Bronchial epithelial cell (primary cell): ENCODE measurements at places on chromosomes 3 and 15. TPM values are rescaled to one million over a fixed set of nuclear protein-coding genes. Genes with fewer than 3 reads are reported as not detected.

Gene DALRD3
- total RNA-seq: 34.2 and 44.0 TPM in 2 replicates

Gene ARID3B
- total RNA-seq: 3.4 and 4.7 TPM in 2 replicates

Gene EPHB1
- total RNA-seq: under 0.01 TPM in 1 of 2 replicates, not detected in the other

Gene IGSF11
- 0.13 and 1.1 TPM in 2 replicates for total RNA-seq

Gene GPD1L
- 21.3 and 28.9 TPM in 2 replicates for total RNA-seq

Gene PRTG
- under 0.01 TPM in 1 of 2 replicates, not detected in the other for total RNA-seq

Gene NTRK3
- total RNA-seq: not detected in 2 replicates

Gene EHHADH
- total RNA-seq: 1.3 and 2.7 TPM in 2 replicates

Gene FETUB
- total RNA-seq: 0.38 TPM in 1 of 2 replicates, not detected in the other

Gene TEX55
- total RNA-seq: not detected in 2 replicates

Gene SLC41A3
- total RNA-seq: 40.1 and 61.6 TPM in 2 replicates

Gene DNASE1L3
- 2.3 TPM in 1 of 2 replicates, not detected in the other for total RNA-seq

Gene SOX14
- total RNA-seq: not detected in 2 replicates

Gene TRH
- total RNA-seq: not detected in 2 replicates

Gene CCR3
- total RNA-seq: under 0.01 TPM in 1 of 2 replicates, not detected in the other

Gene MYO9A
- total RNA-seq: 29.7 and 41.6 TPM in 2 replicates

Gene A4GNT
- total RNA-seq: not detected in 2 replicates

Gene THRB
- total RNA-seq: 7.6 and 9.0 TPM in 2 replicates

Gene LRRN1
- total RNA-seq: 0.26 TPM in 2 replicates

Gene TERC
- total RNA-seq: 118 and 346 TPM in 2 replicates

Gene TGM5
- total RNA-seq: under 0.01 and 1.8 TPM in 2 replicates

Gene WNT5A
- 3.9 and 11.6 TPM in 2 replicates for total RNA-seq

Gene GOLGA6D
- total RNA-seq: not detected in 2 replicates

Gene RARRES1
- 2.4 TPM in 1 of 2 replicates, not detected in the other for total RNA-seq

Gene ZDHHC23
- total RNA-seq: 1.3 TPM in 2 replicates

Gene BCHE
- total RNA-seq: 0.26 and 0.51 TPM in 2 replicates

Gene TRPM1
- total RNA-seq: under 0.01 and 0.13 TPM in 2 replicates

Gene NR2E3
- 0.26 TPM in 1 of 2 replicates, not detected in the other for total RNA-seq

Gene FBXL2
- 9.1 and 13.4 TPM in 2 replicates for total RNA-seq

Gene GPR87
- total RNA-seq: 56.9 and 64.5 TPM in 2 replicates

Gene ZIC4
- total RNA-seq: not detected in 2 replicates

Gene CCR8
- not detected in 2 replicates for total RNA-seq

Gene CPNE9
- not detected in 2 replicates for total RNA-seq

Gene PPP1R14D
- total RNA-seq: not detected in 2 replicates

Gene TRAT1
- not detected in 2 replicates for total RNA-seq

Gene NOX5
- total RNA-seq: under 0.01 TPM in 1 of 2 replicates, not detected in the other

Gene DNAJC17
- 21.1 and 30.7 TPM in 2 replicates for total RNA-seq

Gene NLGN1
- under 0.01 and 0.13 TPM in 2 replicates for total RNA-seq

Gene MITF
- total RNA-seq: 1.6 and 2.3 TPM in 2 replicates

Gene SYNPR
- total RNA-seq: not detected in 2 replicates

Gene KNG1
- not detected in 2 replicates for total RNA-seq

Gene GOLGA8R
- total RNA-seq: 0.53 and 2.8 TPM in 2 replicates

Gene ARL6IP5
- total RNA-seq: 37.6 and 39.3 TPM in 2 replicates

Gene HIGD2B
- 0.13 TPM in 1 of 2 replicates, not detected in the other for total RNA-seq

Gene B2M
- 681 and 808 TPM in 2 replicates for total RNA-seq

Gene OXTR
- total RNA-seq: 0.26 and 0.53 TPM in 2 replicates

Gene ADAMTS9
- 0.26 and 0.77 TPM in 2 replicates for total RNA-seq

Gene HYAL1
- total RNA-seq: 7.1 and 8.3 TPM in 2 replicates

Gene TPRG1
- 1.6 and 2.4 TPM in 2 replicates for total RNA-seq

Gene LAMB2
- 174 and 189 TPM in 2 replicates for total RNA-seq

Gene PTPRG
- total RNA-seq: 9.6 and 11.1 TPM in 2 replicates

Gene ZIC1
- total RNA-seq: not detected in 2 replicates

Gene ASTE1
- total RNA-seq: 4.5 and 5.5 TPM in 2 replicates

Gene LMOD3
- not detected in 2 replicates for total RNA-seq

Gene PLA2G4F
- total RNA-seq: 1.6 and 10.2 TPM in 2 replicates

Gene MUSTN1
- not detected in 2 replicates for total RNA-seq
